ENCODE measurements at places on chromosomes 11 and 22.

GRCh38 chr11:34987617-34988016 is 71.2 kb downstream of the PDHX start:
- no peak for DNase-seq

DNA sequence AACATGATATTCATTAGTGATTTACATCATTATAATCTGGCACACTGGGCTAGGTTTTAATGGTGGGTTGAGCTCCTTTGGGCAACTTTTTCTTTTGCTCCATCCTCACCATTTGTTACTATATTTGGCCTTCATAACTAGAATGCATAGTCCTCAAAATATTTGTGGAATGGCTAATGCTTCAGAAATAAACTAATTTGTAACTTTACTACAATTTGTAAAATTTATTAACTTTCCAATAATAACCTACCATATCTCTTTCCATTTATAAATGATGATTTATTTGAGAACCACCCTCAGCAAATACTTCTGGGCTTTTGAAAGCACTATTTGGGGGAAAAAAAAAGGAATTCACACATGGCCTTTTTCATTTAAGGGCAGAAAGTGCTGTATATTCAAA is 79.7 kb downstream of the LARGE2 start:
- no peak for DNase-seq

DNA sequence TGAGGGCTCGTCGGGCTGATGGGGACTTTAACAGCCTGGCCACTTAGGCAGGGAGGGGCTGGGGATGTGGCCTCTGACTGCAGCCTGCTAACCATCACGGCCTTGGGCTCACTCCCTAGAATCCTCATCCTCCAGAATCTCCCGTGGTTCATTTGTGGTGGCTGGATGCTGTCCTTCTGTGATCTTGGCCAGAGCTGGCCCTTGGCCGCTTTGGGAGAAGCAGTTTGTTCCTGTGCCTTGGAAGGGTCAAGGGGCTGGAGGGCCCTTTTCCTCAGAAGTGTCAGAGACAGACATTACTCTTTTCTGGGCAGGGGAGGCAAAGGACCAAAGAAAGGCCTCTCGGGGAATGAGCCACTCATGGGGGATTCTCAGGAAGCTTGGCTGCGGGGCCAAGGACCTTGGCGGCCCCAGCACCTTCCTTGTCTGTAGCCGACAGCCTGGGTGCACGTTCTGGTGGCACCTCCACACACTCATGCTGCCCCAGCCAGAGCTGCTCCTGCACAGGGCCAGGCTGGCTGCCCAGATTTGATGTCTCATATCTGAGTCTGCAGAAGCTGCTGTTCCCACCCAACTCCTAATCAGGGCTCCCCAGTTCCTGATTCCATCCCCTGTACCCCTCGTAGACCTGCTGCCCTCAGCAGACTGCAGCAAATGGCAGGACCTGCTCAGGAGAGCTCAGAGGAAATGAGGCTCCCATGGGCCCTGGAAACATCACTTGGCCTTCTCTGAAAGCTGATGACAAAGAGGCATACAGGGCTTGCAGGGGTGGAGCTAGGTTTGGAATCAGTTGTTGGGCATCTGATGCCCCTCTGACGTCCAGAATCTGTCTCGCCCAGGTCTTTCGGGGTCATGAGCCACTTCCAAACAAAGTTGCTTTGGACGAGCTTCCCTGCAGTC is 107.7 kb downstream of the CTTN start:
- no peak for DNase-seq

GRCh38 chr11:87820011-87820410 is 355.2 kb downstream of the RAB38 start:
- no peak for DNase-seq

GRCh38 chr11:76041208-76041607 is 165.1 kb downstream of the WNT11 start:
- no peak for DNase-seq

DNA sequence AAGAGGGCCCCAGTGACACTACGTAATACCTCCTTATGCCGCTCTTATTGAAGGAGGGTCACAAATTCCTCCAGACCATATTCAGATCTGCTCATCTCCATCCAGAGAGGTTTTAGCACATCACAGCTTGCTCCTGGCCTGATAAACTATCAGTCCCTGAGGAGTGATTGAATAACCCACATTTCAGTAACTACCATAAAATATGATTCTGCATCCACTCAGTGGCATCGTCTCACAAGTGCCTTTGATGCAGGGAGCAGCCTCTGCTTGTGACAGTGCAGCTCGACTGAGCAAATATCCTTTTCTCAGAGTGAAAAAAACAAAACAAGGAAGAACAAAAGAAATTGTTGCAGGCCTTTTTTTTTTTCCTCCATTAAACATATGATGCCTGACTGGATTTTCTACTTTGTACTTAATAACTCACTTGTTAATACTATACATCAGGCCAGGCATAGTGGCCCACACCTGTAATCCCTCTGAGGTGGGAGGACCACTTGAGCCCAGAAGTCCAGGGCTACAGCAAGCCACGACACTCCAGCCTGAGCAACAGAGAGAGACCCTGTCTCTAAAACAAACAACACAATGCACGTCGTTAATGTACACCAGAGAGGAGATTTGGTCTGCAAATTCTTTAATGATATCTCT is 64.5 kb downstream of the DDX10 start:
- no peak for DNase-seq

DNA sequence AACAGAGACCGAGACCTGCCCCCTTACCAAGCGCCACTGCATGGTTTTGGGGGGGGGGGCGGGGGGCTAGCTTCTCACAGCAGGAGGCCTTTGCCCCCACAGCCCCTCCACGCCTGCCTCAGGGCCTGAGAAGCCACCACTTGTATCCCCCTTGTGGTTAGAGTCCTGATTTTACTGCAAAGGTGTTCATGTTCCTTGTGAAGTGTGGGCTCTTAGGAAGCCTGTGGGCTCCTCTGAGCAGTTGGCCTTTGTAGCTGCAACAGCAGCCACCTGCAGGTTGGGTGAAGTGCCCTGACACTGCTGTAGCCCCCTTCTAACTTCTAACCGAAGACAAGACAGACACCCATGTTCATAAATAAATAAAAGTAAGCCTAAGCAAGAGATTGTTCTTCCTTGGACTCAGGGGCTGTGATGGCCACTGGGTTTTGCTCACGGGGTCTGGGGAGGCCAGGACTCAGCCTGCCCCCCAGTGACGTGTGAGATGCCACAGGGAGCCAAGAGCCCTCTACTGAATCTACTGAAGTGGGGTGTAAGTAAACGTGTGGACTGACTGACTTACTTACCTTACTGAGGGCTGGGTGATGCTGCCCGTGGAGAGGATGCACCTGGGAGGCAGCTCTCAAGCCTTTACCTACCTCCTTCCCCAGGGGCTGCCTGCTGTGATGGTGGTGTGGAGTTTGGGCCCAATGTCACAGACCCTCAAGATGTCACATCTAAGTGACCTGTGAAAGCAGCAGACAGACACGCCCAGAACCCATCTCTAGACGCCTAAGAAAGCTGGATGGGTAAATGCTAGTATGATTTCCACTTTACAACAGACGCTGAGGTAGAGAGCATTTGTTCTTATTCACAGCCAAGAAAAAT is 25.8 kb downstream of the USP35 start:
- no peak for DNase-seq
